Stomach (tissue), 19 donors: ENCODE measurements at places on chromosomes 7 and 10. TPM values are rescaled to one million over a fixed set of nuclear protein-coding genes. Genes with fewer than 3 reads are reported as not detected.

The NODAL gene
- not detected for polyA plus RNA-seq

The TDRD1 gene
- not detected for polyA plus RNA-seq

The ASAH2 gene
- 0.31 TPM for polyA plus RNA-seq

The MSS51 gene
- polyA plus RNA-seq = 0.61 TPM

The TMEM273 gene
- 6.3 TPM for polyA plus RNA-seq

The ZDHHC6 gene
- 22.2 TPM for polyA plus RNA-seq
